ENCODE measurements at places on chromosomes 4 and X.
A peak's percentile ranks its signal among the peaks of the same experiment; 100 is the strongest.

DNA sequence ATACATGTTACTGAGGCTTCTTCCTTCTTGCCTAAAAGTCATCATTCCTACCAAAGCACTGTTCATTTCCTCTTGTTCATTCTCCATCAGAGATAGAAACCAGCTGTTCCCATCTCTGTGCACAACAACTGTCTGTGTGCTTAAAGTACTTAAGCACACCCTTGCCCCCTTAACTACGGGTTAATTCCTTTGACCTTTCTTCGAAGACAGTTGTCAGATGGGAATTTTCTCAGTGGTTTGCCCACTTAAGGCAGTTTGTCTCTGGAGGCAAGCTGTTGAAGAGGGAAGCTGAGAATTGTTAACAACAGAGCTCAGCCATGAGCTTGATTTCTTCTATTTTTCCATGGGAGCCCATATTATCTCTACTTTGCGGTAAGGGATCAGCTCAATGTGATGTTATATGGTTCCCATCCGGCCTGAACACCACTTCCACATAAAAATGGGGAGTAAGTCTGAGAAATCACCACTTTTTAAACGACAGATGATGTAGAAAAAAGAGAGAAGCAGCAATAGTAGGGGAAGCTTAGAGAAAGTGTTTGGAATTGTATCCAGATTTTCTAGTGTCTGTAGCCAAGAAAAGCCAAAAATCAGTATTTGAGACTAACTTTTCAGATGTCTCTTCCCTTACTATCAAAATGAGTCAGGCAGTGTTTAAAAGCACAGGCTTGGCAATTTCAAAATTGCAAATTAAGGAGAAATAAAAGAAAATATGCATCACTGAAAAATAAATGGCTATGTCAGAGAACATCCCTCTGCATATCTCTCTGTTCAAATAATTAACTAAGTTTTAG is 194.4 kb downstream of the SLIT2 start:
- no peak for DNase-seq

- no peak for DNase-seq
These were observed 23.3 kb upstream of the SCML2 start for GRCh38 chrX:18377796-18378195.

- peak; percentile 10 for DNase-seq
These were observed 725 bp downstream of the FAM120C start for GRCh38 chrX:54182194-54182863.

- DNase-seq = no peak
These were observed 254.4 kb upstream of the BOD1L1 start for GRCh38 chr4:13881892-13882291.

DNA sequence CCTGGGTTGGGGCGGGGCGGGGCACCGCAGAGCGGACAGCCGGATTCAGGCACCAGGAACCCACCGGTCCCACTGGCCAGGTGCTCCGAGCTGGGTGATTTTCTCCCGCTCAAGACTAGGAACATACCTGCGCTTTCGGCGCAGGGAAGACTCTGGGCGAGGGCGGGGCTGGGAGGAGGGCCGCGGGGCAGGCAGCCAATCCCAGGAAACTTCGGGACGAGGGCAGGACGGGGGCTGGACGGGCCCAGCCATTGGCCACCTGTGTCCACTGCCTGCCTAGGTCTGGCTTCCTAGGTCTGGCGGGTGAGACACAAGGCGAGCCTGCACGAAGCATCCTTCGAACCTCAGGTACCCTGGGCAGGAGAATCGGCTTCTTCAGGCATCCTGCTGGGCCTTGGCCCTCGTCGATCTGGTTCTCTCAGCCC is 274 bp upstream of the ERVMER34-1 start:
- DNase-seq = no peak

DNA sequence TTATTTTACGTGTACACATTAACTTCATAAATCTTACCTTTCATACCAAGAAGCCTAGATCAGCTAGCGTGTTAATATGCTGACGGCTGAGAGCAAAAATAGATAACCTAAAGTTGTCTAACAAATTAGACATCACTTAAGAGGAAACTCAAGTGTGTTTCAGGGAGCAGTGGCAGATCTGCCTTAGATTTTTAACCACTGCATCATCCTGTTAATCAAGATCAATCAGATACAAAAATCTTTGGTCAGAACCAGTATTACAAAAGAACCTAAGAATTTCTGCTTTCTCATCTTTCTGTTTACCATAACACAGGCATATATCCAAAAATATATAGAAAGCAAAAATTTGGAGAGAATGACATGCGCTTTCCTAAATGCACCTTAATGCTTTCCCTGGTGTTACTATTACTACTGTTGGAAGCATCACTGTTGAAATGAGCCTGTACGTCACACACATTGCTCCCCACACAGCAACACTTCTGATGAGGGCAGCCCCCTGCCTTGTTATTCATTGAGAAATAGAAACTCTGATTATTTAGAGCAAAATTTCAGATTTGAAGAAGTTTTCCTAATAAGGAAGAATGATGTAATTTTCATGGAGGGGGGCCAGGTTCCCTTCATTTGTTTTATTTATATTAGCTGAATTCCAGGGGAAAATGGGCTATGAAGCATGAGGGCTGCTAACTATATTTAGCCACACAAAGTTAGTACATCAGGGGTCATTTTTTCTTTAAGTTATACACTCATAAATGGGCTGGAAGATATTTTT is 152.3 kb downstream of the CBR4 start:
- no peak for DNase-seq

DNA sequence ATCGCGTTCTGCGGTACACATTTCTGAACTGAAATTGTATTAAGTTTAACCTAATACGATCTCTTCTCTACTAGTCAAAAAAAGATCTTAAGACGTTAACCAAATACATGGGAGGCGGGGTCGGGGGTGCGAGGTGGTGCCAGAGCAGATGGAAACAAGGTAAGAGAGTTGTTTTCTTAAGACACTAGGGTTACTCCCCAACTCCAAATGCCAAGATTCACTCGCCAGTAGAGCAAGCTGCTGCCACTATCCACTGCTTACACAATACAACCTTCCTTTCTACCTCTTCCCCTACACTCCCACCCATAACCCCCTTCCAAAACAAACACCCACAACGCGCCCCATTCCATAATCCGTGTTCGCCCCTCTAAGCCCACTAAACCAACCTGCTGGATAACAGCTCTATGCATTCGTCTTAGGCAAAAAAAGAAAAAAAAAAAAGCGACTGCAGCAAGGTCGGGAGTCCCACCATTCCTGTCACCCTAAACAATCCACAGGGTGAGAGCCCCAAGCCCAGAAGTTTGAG is 1.3 kb downstream of the LCORL start:
- DNase-seq = no peak
